ENCODE measurements at places on chromosomes 11 and 22.

DNA sequence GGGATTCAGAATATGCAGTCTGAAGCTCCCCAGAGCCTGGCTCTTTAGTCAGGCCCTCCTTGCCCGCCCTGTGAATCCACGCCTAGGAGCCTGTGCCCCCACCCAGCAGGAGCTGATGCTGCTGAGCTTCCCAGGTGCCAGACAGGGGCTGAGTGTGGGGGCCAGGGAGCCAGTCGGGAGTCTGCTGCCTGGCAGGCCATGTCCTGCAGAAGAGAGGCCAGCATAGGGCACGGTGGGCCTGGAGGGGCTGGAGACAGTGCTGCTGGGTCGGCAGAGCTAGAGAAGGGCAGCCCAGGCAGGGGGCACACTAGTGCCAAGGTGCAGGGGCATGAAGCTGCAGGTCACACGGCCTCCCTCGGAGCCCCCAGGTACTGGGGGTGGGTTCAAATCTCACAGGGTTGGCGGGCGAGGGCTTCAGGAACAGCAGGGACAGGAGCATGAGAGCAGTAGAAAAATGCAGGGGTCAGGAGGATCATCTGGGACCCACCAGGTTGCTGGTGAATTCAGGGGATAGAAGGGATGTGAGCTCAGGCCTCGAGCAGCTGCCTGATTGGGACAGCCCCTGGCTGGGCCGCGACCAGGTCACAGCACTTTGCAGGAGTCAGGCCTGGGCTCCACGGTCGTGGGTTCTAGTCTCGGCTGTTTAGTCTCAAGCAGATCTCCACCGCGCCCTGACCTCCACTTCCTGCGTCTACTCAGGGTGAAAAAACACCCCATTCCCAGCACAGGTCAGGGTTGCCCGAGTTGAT, 4.1 kb upstream of the SEPTIN5 start:
- DNase-seq = no peak

- DNase-seq = no peak
Measured at GRCh38 chr11:68845351-68846002, 3.8 kb upstream of the CPT1A start.

- no peak for DNase-seq
Measured at GRCh38 chr11:31019786-31020185, 349.8 kb downstream of the DCDC1 start.

DNA sequence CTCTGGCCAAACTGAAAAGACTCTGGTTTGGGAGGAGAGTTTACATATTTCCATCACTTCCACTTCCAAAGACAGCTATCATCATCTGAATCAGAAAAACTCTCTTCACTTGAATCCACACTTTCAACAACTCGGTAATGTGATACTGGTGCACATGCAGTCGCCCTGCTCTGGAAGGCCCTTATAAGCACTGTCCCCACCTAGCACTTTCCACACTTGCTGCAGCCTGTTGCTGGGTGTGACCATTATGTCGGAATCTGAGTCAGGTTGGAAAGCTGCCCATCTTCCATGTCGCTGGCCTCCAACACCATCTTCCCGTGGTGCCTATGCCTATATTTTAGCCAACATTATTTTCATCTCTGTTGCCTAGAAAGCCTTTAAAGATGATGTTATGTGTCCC, 1.1 kb upstream of the OR10A5 start:
- no peak for DNase-seq

DNA sequence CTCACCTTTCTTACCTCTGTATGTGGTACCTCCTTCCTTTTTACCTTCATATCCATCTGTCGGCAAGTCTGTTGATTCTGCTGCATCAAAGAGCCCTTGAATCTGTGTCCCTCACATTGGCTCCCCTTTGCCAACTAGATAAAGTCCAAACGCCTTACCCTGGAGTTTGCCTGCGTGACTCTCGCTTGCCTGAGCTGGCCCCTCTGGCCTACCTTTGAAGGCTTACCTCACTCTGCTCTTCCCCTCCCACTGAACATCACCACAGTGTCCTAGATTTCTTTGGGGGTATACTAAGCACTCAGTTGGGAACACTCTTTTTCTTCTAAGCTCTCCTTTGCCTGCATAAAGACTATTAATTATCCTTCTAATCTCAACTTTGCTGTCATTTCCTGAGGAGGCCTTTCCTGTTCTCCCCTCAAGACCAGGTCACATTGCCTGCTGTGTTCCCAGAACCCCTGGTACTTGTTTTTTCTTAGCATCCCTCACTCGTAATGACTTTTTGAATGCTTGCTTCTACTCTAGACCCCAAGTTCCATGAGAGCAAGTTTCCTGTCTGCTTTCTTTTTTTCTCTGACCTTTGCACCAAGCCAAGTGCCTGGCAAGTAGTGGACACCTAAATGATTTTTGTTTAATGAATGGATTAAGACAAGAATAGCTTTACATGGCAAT, 67.8 kb upstream of the ADORA2A start:
- DNase-seq = no peak

DNA sequence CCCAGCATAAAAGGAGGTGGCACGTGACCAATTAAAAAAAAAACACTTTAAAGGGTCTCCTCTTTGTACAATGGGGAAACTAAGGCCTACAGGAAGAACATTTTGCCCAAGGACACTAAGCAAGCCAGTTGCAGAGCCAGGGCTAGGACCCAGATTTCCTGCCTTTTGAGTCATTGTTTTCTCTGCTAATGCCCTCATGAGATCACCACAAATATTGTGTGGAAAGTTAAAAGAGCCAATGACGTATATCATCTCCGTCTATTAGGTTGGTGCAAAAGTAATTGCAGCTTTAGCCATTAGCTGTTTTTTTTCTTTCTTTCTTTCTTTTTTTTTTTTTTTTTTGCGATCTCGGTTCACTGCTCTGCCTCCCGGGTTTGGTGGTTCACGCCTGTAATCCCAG, 24.1 kb upstream of the LRRC32 start:
- DNase-seq = no peak

GRCh38 chr11:92109466-92109865, 115.2 kb upstream of the FAT3 start:
- no peak for DNase-seq

- DNase-seq = no peak
Measured at GRCh38 chr22:21026783-21027692, 5.3 kb downstream of the SLC7A4 start.

DNA sequence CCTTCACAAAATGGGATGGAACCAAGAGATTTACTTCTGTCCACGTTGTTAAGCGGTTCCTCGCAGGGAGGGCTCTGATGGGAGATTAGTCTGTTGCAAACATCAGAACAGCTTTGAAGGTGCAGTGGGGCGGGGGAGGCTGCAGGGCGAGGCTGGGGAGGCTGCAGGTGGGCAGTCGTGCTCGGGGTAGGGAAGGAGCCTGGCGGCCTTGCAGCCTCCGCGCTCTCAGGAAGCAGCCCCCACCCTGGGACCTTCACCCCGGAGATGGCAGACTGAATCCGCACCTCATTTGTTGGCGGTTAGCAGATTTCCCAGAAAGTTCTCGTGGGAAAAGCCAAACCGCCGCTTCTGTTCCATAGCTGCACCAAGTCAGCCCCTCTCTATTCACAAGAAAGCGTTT, 237.3 kb downstream of the BRD1 start:
- no peak for DNase-seq

GRCh38 chr11:4467811-4468606, 14.4 kb upstream of the OR52K1 start:
- peak; percentile 52 for DNase-seq

DNA sequence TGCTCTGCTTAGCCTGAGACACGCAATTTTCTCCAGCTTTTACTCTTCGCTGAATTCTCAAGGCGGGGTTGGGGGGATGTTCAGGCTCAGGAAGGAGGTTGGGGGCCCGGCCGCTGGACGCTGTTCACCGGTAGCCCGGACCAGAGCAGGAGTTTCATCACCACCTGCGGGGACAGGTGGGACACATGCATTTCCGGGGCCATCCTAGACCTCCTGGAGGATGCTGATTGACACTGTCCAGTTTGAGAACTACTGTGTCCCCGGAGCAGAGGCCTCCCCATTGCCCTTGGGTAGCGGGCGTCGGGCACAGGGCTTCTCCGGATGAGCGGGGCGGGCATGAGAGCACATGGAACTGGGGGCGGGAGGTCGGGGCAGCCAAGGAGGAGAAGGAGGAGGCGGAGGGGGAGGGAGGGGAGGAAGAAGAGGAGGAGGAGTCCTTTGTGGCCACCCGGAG, 144.0 kb upstream of the GRK3 start:
- DNase-seq = no peak

GRCh38 chr11:91446267-91446666, 778.4 kb upstream of the FAT3 start:
- no peak for DNase-seq

DNA sequence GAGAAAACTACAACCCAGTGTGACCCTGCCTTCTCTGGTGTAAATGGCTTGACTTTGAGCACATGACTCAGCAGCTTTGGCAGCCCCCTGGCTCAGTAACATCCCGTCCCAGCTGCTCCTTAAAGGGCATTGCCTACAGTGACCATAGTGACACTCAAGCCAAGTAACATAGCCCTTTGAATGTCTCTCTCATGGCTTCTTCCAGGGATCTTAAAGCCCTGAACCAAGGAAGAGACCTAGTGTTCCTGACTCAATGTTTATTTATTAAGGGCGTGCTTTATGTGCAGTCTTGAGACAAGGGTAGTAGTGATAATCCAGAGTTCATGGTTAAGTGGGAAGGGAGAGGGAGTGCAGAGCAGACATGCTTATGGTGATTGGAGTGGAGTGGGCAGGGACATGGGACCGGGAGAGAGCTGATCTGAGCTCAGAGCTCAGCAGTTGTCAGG, 125.7 kb downstream of the PARVA start:
- DNase-seq = no peak

DNA sequence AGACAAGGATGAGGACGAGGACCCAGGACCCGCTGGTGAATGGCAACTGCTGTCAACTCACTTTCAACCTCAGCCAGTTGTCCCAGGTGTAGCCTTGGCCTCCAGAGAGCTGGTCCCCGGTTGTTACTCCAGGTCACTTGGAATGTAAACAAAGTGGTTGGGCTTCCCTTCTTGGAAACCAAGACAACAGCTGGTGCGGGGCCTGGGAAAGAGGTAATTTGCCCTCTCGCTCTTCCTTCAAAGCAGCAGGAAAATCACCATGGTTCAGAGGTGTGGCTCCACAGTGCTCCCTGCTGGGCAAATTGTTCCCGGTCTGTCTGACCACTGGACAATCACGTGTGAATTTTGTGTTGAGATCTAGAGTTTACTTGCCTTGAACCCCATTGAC, 15.0 kb downstream of the SLC1A2 start:
- peak; percentile 59 for DNase-seq

GRCh38 chr11:130694488-130695045, 221.7 kb downstream of the SNX19 start:
- no peak for DNase-seq

- DNase-seq = no peak
Measured at GRCh38 chr22:17589810-17590375, 26.6 kb downstream of the SLC25A18 start.
